IMR-90 (cell line): ENCODE measurements at places on chromosomes 11 and 22. TPM values are rescaled to one million over a fixed set of nuclear protein-coding genes. Genes with fewer than 3 reads are reported as not detected.

Gene SLC16A8
- not detected in 2 replicates for total RNA-seq

GRCh38 chr22:19842393-19843106 is 12.1 kb downstream of the GNB1L start:
- no peak for DNase-seq

- DNase-seq: no peak
These were observed 29.0 kb downstream of the SPATA19 start for GRCh38 chr11:133816146-133816870.

DNA sequence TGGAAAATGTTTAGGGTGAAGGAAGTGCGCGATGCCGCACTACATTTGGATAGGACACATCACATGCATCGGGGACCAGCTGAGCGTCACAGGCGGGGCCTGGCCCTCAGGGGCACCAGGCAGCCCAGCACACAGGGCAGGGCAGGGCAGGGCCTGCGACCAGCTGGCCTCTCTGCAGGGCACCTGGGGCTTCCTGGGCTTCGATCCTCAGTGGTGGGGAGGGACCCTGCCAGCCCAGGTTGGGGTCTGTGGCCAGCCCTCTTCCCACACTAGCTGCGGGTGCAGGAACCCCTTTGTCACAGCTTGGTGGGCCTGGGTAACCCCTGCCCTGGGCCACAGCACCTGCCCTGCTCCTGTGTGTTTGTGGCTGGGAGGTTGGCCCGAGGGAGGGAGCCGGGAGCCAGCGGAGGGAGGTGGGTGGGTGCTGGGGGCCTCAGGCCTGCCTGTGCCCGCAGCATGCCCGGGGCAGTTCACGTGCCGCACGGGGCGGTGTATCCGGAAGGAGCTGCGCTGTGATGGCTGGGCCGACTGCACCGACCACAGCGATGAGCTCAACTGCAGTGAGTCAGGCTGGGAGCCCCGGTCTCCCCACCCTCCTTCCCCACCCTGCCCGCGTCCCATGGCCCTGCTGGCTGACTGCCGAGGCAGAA is 37.9 kb downstream of the ST14 start:
- no peak for DNase-seq

GRCh38 chr11:128737704-128738103 is 43.8 kb downstream of the FLI1 start:
- DNase-seq: no peak

Gene NXPE1
- total RNA-seq: not detected in 2 replicates

- DNase-seq: peak; percentile 44
These were observed at the start of gene TYMP for GRCh38 chr22:50529897-50530579. Gene TYMP, minus strand, starts transcription at chr22:50530012. Its CDS starts 303 bp downstream, at chr22:50529709.

DNA sequence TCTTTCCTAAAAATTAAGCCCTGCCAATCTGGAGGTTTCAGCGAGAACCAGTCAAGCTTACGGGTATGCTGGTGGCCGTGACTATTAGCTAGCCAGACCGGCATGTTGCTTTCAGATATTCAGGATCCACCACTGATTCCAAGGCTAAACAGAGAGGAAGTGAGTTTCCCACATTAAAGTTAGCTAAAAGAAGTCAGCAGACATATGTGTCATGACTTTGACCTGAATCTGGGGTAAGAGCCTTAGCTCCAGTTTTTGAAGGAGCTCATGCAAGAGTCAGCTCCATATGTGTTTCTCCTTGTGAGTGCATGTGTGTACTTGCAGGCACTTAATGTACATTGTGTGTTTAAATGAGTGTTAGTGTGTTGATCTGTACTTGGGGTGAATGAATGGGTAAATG is 1.4 kb downstream of the ZFPL1 start:
- no peak for DNase-seq

- peak; percentile 22 for DNase-seq
These were observed 41.8 kb upstream of the AMPD3 start for GRCh38 chr11:10413268-10413667.

DNA sequence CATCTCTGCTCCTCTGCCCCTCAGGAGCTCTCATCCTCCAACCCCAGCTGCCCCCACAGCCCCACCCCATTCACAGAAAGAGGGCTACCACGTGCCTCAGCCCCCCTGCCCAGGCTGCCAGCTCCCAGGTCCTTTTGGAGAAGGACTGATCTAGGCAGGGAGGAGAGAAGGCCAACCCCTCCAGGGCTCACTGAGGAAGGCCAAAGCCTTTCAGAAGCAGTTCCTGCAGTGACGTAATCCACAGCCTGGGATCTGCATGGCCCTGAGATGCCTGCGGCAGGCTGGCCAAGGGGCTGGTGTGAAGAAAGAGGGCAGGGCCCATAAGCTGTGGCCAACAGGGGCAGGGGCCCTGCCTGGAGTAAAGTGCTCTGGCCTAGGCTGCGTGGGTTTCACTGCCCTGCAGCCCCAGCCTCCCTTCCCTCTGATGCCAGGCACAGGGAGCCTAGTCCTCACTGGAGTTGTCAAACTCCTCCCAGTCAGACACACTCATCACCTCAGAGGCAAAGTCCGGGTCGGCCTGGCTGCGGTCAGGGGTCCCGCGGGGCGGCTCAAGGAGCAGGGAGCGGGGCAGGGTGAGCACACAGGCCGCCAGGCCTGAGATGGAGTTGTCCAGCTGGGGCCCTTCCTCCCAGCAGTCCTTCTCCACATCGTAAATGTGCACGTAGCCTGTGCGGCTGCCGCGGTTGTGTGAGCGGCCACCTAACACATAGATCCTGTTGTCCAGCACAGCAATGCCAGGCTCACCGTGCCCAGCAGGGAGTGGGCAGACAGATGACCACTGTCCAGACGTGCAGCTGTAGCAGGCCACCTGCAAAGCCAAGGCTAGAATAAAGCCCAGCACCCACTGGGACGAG is 4.2 kb upstream of the SCARF2 start:
- DNase-seq: no peak

Gene TESMIN
- total RNA-seq: 0.56 and 0.90 TPM in 2 replicates

DNA sequence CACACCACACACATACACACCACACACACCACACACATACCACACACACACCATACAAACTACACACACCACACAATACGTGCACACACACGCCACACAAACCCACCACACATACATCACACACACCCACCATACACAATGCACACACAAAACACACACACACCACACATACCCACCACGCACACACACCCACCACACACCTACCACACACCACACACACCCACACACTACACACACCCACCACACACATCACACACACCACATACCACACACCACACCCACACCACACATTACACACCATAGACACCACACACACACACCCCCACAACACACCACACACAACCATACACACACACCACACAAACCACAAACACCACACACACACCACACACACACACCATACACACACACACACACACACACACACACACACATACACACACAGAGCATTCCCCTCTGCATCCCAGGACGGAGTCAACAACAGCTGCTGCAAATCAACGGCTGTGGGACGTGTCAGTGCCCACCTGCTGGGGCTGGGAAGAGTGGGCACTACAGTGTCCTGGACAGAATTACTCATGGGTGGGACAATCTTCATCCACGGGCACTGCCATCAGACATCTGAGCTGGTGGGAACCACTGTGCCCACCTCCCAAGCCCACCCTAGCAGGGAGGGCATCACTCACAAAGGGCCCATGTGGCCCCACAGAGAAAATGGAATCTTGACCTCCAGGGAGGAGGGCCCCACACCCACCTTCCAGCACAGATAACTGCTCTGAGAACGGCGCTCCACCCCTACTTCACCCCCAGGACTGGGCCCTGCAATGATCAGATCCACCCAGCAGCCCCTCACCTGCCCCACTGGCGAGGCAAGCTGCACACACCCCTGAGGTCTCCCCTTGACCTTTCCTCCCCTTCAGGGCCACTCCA is 8.4 kb downstream of the TP53I11 start:
- DNase-seq: no peak

GRCh38 chr11:64028398-64029115 is 7.2 kb upstream of the FLRT1 start:
- DNase-seq: no peak

DNA sequence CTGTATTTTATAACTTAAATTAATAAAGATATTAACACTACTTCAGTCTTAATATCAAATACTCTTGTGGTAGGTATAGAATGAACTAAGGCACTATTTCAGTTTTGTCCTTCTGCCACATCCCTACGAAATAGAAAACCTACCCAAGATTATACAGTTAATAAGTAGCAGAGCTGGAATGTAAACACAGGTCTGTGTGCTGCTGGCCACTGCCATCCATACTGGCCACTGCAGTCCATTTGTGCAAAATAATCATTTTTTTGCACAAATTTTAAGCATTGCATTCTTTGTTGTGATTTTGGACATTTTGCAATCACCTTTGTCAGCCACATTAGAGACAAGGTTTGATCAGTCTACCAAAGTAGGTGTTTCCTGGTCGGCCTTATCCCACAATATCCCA is 91.9 kb downstream of the ME3 start:
- no peak for DNase-seq
